ENCODE measurements at places on chromosomes 12 and 14.

GRCh38 chr12:124391340-124392261 is 96.7 kb downstream of the RFLNA start:
- no peak overlapping the region for H3K4me3 ChIP-seq
- no peak overlapping the region for H3K27ac ChIP-seq
- H3K36me3 ChIP-seq = no peaks in the 10 kb centered on the region
- DNase-seq = no peak
- no peaks in the 10 kb centered on the region for H3K27me3 ChIP-seq
- peaks cover 20% of the 10 kb centered on the region for H3K4me1 ChIP-seq

GRCh38 chr12:53776872-53777271 is 25.1 kb upstream of the CISTR start:
- no peak overlapping the region for H3K27ac ChIP-seq
- H3K36me3 ChIP-seq = no peaks in the 10 kb centered on the region
- DNase-seq = no peak
- H3K4me3 ChIP-seq = no peak overlapping the region

DNA sequence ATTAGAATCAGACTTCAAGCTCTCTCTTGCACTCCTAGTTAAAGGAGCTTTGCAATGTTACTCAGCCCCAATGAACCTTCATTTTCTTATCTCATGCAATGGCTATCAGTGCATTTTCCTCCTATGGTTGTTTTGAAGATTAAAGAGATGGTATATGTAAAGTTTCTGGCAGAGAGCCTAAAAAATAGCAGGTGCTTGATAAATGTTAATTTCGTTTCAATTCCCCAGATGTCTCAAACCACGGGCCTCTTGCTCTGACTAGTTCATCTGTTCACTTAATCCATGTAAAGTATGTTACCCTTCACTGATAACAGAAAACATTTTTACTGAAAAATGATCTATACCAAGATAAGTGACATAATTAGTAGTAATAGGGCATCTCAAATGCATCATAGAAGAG is 735.4 kb upstream of the USP15 start:
- no peak overlapping the region for H3K27ac ChIP-seq
- no peaks in the 10 kb centered on the region for H3K4me1 ChIP-seq
- H3K36me3 ChIP-seq = no peaks in the 10 kb centered on the region
- H3K4me3 ChIP-seq = no peak overlapping the region

DNA sequence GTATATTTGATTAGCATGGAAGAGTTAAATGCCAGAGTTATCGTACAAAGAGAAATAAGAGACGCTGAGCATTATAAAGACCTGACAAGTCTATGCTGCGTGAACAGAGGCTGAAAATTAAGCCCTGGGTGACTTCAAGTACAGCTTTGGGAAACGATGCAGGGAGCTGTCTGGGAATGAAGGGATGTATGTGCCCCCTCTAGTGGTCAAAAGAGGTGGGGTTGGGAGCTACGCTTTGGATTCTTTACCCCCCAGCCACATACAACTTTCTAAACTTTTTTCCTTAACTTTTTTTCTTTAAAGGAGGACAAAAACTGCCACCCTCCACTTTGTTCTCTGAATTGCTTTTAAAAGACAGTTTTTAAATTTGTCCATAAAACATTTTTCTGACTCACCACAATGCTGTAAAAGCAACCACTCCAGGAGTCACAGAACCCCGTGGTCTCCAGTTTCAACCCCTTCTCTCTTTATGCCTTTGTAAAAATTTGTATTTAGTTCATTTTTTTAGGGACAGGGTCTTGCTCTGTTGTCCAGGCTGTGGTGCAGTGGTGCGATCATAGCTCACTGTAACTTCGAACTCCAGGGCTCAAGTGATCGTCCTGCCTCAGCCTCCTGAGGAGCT is 59.4 kb downstream of the ZNF664 start:
- no peak overlapping the region for H3K27ac ChIP-seq
- no peaks in the 10 kb centered on the region for H3K4me1 ChIP-seq
- no peak for DNase-seq
- no peaks in the 10 kb centered on the region for H3K36me3 ChIP-seq
- H3K27me3 ChIP-seq = no peaks in the 10 kb centered on the region
- H3K4me3 ChIP-seq = no peak overlapping the region

GRCh38 chr14:59507063-59507751 is 22.9 kb downstream of the JKAMP start:
- H3K27me3 ChIP-seq = no peaks in the 10 kb centered on the region
- no peak overlapping the region for H3K4me3 ChIP-seq
- H3K36me3 ChIP-seq = no peaks in the 10 kb centered on the region
- peak; percentile 59 for DNase-seq

DNA sequence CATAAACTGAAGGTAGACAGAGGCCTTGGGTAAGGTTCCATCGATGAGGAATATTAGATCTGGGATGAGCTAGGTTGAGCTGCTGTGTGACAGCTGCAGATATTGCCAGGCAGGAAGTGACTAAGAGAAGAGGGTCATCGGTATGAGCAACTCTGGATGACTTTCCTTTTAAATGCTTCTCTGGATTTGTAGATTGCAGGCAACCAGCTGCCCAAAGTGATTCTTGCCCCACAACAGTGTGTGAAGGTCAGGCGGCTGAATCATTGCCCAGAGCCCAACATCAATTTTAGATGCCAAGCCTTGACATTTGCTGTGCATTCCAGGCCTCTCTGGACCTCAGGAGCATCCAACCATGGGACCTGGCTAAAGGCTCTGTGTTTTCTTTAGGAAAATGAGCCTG is 255.9 kb downstream of the DPF3 start:
- H3K27me3 ChIP-seq = no peaks in the 10 kb centered on the region
- no peaks in the 10 kb centered on the region for H3K4me1 ChIP-seq
- H3K4me3 ChIP-seq = no peak overlapping the region
- H3K27ac ChIP-seq = no peak overlapping the region
- no peaks in the 10 kb centered on the region for H3K36me3 ChIP-seq
- DNase-seq = no peak

- no peak for DNase-seq
- no peak overlapping the region for H3K4me3 ChIP-seq
- H3K4me1 ChIP-seq = peaks cover 61% of the 10 kb centered on the region
- H3K27me3 ChIP-seq = no peaks in the 10 kb centered on the region
Measured at GRCh38 chr12:113231235-113232088, 10.2 kb downstream of the TPCN1 start.

DNA sequence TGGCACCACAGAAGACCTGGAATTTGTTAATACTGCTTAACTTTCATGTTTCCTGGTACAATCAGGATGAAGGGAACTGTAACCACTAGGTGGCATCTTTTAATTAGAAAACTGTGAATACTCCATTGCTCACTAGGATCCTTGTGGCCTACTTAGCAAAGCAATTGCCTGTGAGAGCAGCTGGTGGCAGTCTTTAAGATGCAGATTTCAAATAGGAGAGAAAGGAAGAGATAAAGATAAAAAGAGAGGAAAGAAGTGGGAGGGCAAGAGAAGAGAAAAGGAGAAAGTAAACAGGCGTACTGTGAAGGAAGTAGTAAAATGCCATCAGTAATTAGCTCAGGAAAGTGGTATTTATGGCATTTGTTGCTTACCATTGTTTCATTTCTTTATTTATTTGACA is 114.5 kb downstream of the RAD51B start:
- H3K4me1 ChIP-seq = peaks cover 6% of the 10 kb centered on the region
- no peaks in the 10 kb centered on the region for H3K27me3 ChIP-seq
- H3K27ac ChIP-seq = no peak overlapping the region
- H3K4me3 ChIP-seq = no peak overlapping the region

DNA sequence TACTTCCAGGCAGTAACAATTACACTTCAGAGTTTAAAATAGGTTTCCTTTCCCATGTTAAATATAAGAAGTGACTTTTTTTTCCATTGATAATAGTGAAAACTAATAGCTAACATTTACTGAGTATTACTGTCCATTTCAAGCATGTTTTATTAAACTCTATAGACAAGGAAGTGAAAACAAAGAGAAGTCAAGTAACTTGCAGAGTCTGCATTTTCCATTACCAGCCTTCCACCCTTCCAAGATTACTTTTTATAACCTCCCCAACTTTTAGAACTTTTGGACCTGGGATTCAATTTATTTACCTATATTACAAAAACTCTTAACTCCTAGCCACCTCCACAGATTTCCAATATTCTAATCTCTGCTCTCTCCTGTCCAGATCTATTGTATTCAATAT is 67.7 kb downstream of the SEC23A start:
- no peaks in the 10 kb centered on the region for H3K27me3 ChIP-seq
- H3K27ac ChIP-seq = no peak overlapping the region
- H3K4me3 ChIP-seq = no peak overlapping the region

DNA sequence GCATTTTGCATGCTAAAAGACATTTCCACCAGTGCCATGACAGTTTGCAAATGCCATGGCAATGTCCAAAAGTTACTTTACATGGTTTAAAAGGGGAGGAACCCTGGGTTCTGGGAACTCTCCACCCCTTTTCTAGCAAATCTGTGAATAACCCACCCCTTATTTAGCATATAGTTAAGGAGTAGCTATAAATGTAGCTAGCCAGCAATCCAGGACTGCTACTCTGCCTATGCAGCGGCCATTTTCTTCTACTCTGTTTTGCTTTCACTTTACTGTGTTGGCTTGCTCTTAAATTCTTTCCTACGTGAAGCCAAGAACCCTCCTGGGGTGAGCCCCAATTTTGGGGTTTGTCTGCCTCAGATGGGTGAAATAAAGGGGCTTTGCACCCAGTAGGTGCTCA is 141.0 kb downstream of the PTPN11 start:
- no peak overlapping the region for H3K27ac ChIP-seq
- no peaks in the 10 kb centered on the region for H3K4me1 ChIP-seq
- H3K36me3 ChIP-seq = no peaks in the 10 kb centered on the region
- H3K4me3 ChIP-seq = no peak overlapping the region
- no peak for DNase-seq

GRCh38 chr12:29286081-29286790 is 94.7 kb downstream of the ERGIC2 start:
- H3K27me3 ChIP-seq = no peaks in the 10 kb centered on the region
- no peaks in the 10 kb centered on the region for H3K4me1 ChIP-seq
- no peak overlapping the region for H3K4me3 ChIP-seq
- H3K36me3 ChIP-seq = no peaks in the 10 kb centered on the region

DNA sequence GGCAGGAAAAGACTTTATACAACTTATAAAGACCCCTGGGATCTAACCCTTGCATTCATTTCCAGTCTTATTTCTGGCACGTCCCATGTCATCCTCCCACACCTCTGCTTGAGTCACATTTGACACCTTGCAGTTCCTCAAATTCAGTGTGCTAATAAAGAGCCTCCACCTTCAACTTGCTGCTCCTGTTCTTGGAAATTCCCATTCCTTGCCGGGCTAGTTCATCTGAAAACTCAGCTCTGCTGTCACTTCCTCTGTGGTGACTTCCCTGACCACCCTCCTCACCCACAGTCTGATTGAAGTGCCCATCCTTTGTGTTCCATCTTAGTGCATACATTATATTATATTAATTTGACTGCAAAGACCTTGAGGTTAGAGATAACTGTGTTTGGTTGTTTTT is 37.4 kb upstream of the PSMA6 start:
- H3K4me1 ChIP-seq = no peaks in the 10 kb centered on the region
- DNase-seq = no peak
- H3K27me3 ChIP-seq = no peaks in the 10 kb centered on the region
- no peak overlapping the region for H3K4me3 ChIP-seq
- no peak overlapping the region for H3K27ac ChIP-seq

DNA sequence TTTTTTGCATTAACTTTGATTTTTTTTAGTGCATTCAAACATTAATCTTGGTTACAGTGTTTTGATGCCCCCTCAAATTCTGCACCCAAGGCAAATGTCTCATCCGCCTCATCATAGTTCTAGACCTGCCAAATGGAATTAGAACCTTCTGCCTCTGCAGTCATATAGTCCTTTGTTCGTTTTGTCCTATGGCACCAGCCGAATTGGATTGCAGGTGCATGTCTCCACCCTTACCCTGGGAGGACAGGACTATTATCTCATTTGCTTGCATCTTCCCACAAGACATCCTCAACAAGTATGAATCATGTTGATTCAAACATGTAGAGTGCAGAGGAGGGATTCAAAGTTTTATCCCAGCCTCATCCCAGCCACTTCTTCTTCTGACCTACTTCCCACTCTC is 579.1 kb downstream of the VRK1 start:
- no peak overlapping the region for H3K27ac ChIP-seq
- H3K27me3 ChIP-seq = no peaks in the 10 kb centered on the region
- H3K36me3 ChIP-seq = no peaks in the 10 kb centered on the region

- no peaks in the 10 kb centered on the region for H3K27me3 ChIP-seq
- H3K4me3 ChIP-seq = no peak overlapping the region
- H3K4me1 ChIP-seq = no peaks in the 10 kb centered on the region
- DNase-seq = no peak
Measured at GRCh38 chr12:124621296-124621660, 53.9 kb upstream of the NCOR2 start.

GRCh38 chr12:90301095-90301494 is 592.5 kb upstream of the ATP2B1 start:
- H3K27me3 ChIP-seq = no peaks in the 10 kb centered on the region
- no peaks in the 10 kb centered on the region for H3K4me1 ChIP-seq
- H3K27ac ChIP-seq = no peak overlapping the region
- no peak overlapping the region for H3K4me3 ChIP-seq
- DNase-seq = no peak

GRCh38 chr12:41739066-41739465 is 405.6 kb downstream of the GXYLT1 start:
- H3K27me3 ChIP-seq = no peaks in the 10 kb centered on the region
- H3K4me3 ChIP-seq = no peak overlapping the region
- no peaks in the 10 kb centered on the region for H3K4me1 ChIP-seq
- no peak for DNase-seq
- no peak overlapping the region for H3K27ac ChIP-seq

DNA sequence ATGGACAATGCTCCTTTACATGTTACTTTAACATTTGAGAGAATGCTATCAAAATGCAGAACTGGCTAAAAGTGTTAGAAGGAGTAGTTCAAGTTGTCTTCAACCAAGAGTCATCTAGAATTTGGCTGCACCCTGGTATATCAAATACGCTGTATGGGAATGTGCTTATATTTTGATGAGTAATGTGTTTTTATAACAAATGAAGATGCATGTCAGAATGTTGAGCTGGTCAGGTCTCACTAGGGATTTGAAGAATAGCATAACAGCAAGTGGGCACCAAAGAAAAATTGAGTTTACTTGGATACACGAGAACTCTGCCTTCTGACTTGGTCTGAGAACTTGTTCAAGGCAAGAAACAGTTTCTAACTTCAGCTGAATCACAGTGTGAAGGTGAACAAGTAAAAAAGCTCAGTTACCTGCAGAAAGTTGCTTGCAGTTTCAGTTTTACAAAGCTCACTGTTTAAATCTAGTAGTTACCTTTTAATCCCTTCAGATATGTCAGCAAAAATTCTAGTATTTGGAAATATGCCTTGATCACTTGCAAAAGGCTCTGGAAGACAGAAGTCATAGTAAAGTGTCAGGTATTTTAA is 82.3 kb downstream of the PDE3A start:
- H3K36me3 ChIP-seq = no peaks in the 10 kb centered on the region
- no peak overlapping the region for H3K27ac ChIP-seq
- H3K27me3 ChIP-seq = no peaks in the 10 kb centered on the region
- H3K4me1 ChIP-seq = no peaks in the 10 kb centered on the region
- H3K4me3 ChIP-seq = no peak overlapping the region

- DNase-seq = peak; percentile 30
- no peaks in the 10 kb centered on the region for H3K27me3 ChIP-seq
- peaks cover 29% of the 10 kb centered on the region for H3K36me3 ChIP-seq
- no peak overlapping the region for H3K4me3 ChIP-seq
- H3K27ac ChIP-seq = no peak overlapping the region
- H3K4me1 ChIP-seq = no peaks in the 10 kb centered on the region
Measured at GRCh38 chr12:98532687-98533304, 17.4 kb downstream of the TMPO start.
